ENCODE measurements at places on chromosomes 16 and 17. TPM values are rescaled to one million over a fixed set of nuclear protein-coding genes. Genes with fewer than 3 reads are reported as not detected.

- DNase-seq, result no peak
Measured at GRCh38 chr17:49157784-49158183, 25.2 kb downstream of the B4GALNT2 start.

DNA sequence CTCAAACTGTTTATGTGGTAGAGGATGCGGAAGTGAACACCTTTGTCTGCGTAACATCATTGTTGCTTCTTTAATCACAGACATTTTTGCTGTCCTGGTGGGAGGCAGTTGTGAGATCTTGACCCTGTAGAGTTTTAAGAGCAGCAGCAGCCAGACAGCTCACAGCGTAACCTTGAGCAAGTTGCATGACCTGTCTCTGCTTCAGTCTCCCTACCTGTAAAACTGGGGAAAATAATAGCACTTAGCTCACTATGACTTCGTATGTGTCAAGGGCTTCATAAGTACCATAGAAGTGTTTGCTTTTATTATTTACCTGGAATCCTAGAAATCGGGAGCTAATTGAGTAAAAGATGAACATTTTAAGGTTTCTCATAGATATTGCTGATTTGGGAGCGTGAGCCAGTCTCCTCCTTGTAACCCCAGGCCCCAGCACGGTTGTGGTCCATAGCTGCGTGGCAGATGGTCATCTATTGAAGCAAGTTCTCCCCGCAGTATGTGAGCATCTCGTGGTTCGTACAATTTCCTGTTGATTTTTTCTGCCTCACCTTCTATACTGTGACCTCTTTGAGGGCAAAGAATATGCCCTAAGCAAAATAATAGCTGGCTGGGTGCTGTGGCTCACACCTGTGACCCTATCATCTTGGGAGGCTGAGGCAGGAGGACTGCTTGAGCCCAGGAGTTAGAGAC lies 34.4 kb downstream of the GPRC5B start:
- DNase-seq, result no peak

GRCh38 chr17:63945784-63946439 lies 13.8 kb upstream of the CD79B start:
- DNase-seq, result no peak

- DNase-seq, result peak; percentile 46
Measured at GRCh38 chr17:44374306-44375195, 10.9 kb upstream of the FAM171A2 start.

- no peak for DNase-seq
Measured at GRCh38 chr17:36105781-36106492, 2.3 kb downstream of the CCL4 start.

GRCh38 chr17:27552276-27552732 lies 78.7 kb upstream of the LGALS9 start:
- no peak for DNase-seq

- DNase-seq, result no peak
Measured at GRCh38 chr17:68737761-68738443, 136.7 kb upstream of the FAM20A start.

DNA sequence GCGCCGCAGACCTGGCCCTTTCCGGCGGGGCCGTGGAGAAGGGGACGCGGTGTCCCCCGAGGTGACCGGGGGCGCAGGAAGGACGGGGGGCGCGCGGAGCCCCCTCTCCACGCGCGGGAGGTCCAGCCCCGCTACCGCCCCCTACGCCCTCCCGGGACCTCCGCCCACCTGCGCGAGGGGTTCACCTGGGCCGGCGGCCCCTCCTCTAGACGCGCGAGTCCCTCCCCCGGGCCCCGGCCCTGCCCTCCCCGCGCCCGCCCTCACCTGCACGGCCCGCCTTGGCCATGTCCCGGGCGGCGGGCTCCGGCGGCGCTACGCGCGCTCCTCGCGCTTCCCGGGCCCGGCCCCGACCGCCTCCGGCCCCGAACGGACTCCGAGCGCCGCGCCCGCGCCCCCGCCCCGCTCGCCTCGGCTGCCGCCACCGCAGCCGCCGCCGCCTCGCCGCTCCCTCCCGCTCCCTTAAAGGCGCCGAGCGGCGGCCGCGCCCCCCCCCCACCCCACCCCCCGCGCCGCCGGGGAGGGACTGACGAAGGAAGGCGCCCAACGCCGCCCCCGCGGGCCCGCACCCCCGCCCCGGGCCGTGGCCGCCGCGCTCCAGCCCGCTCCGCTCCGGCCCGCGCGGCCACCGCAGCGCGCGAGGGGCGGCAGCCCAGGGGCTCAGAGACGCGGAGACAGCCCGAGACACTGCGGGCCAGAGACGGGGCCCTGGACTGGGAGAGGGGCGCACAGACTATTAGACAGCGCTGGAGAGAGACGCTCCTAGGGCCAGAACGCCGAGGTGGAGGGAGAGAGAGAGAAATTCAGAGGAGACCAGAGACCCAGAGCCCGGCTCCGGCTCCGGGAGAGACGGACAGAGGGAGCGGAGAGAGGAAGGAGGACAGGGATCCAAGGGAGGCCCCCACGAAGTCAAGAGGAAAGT lies at the start of gene PITPNM3:
Gene PITPNM3 (minus strand): TSS at position 435 of the 919 bp plus-strand sequence. CDS start 149 bp downstream, at position 286.
- DNase-seq, result peak; percentile 45

The KRT33A gene
- total RNA-seq, result not detected

The NKD1 gene
- 1.6 TPM for total RNA-seq

The TBC1D3H gene
- total RNA-seq, result not detected

The FN3K gene
- 39.4 TPM for total RNA-seq

The MSLN gene
- total RNA-seq, result 4.7 TPM

The RMI2 gene
- total RNA-seq, result 2.1 TPM

The TNS4 gene
- total RNA-seq, result 3.3 TPM

The PLD6 gene
- 1.3 TPM for total RNA-seq

The SUMO2 gene
- 254 TPM for total RNA-seq

The EFCAB5 gene
- total RNA-seq, result 1.0 TPM

The HEATR9 gene
- not detected for total RNA-seq

Data from mucosa of descending colon (tissue), 3 donors.